ENCODE measurements at places on chromosomes 7 and 10. TPM values are rescaled to one million over a fixed set of nuclear protein-coding genes. Genes with fewer than 3 reads are reported as not detected.
A peak's percentile ranks its signal among the peaks of the same experiment; 100 is the strongest.

Gene APBB1IP
- polyA plus RNA-seq: 24.9 TPM

Gene GPR37
- 0.05 TPM for polyA plus RNA-seq

Gene BET1
- polyA plus RNA-seq: 33.7 TPM

Gene HOXA13
- polyA plus RNA-seq: not detected

Gene TMEM176B
- 88.9 TPM for polyA plus RNA-seq

Gene GHRHR
- not detected for polyA plus RNA-seq

DNA sequence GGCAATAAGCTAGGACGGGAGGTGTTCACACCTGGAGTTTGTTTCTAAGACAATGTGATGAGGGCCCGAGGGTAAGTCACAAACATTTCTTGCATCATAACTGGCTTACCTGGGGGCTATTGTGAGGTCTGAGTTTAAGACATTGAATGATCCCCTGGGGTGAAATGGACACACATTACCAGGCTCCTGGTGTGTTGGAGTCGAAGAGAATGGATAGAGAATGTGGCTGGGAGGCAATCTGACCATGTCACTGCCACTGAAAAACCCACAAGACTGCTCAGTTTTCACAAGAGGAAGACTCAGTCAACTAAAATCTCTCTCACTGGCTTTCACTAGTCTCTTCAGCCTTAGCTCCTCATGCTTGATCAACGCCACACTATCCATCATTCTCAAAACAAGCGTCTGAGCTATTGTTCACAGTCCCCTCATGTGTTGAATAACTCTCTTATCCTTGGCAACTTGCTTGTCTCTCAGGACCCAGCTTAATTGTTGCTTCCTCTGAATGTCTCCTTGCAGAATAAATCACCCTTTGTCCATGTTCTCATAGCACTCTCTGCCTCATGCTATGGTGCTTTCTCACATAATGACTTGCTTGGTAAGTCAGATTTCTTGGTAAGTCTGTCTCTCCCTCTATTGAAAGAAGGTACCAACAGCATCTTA, at the start of gene C10orf120:
Gene C10orf120 (minus strand): TSS at position 51 of the 660 bp plus-strand sequence. CDS start 56 bp downstream, outside the sequence.
- H3K36me3 ChIP-seq: no peaks in the 10 kb centered on the region
- no peaks in the 10 kb centered on the region for H3K27me3 ChIP-seq
- no peaks in the 10 kb centered on the region for H3K4me1 ChIP-seq

- H3K4me1 ChIP-seq: peaks cover 9% of the 10 kb centered on the region
- H3K27me3 ChIP-seq: no peaks in the 10 kb centered on the region
- no peak overlapping the region for H3K4me3 ChIP-seq
- no peak for DNase-seq
- H3K27ac ChIP-seq: no peak overlapping the region
Measured at GRCh38 chr10:89095701-89096391, 105.2 kb downstream of the FAS start.

DNA sequence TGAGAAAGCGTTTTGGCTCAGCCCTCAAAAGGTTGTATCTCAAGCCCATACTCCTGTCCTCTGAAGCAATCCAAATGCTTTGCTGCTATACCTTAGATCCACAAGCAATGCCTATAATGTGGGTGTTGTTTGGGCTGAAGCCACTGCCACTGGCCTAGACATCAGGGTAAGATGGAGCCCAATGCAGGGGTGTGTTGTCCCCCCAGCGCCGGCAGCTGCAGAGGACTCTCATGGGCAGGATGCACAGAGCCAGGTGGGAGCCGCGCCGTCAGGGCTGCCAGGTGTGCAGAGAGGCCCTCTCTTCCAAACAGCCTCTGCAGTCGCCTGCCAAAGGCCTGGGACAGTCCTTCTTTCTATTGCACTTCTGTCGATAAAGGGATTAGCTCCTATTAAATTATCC, 205.2 kb upstream of the SHH start:
- DNase-seq: no peak
- no peak overlapping the region for H3K4me3 ChIP-seq
- H3K36me3 ChIP-seq: no peaks in the 10 kb centered on the region
- no peaks in the 10 kb centered on the region for H3K27me3 ChIP-seq
- no peaks in the 10 kb centered on the region for H3K4me1 ChIP-seq

- peaks cover 8% of the 10 kb centered on the region for H3K27me3 ChIP-seq
- no peaks in the 10 kb centered on the region for H3K36me3 ChIP-seq
- DNase-seq: peak; percentile 64
- H3K4me3 ChIP-seq: no peak overlapping the region
Measured at GRCh38 chr7:158030566-158030965, 557.1 kb downstream of the PTPRN2 start.

DNA sequence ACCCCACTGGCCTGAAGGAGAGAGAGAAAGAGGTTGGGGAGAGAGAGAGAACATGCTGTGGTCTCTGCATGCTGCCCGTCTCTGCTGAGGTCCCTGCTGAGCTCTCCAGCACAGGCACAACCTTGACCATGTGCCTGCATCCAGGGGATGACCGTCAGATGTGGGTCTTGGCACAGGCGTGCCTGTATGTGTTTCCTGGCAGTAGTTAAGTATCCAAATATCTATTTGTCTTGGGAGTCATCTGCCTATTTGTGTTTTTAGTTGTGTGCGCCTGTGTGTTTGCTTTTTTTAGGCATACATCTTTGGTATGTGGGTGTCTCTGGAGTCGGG, 1.9 kb upstream of the UNC5B start:
- no peaks in the 10 kb centered on the region for H3K36me3 ChIP-seq
- peaks cover 25% of the 10 kb centered on the region for H3K4me1 ChIP-seq
- H3K4me3 ChIP-seq: no peak overlapping the region
- no peak overlapping the region for H3K27ac ChIP-seq

GRCh38 chr7:125555916-125556315, 626.3 kb upstream of the POT1 start:
- H3K4me1 ChIP-seq: no peaks in the 10 kb centered on the region
- no peaks in the 10 kb centered on the region for H3K36me3 ChIP-seq
- no peaks in the 10 kb centered on the region for H3K27me3 ChIP-seq
- DNase-seq: peak; percentile 18
- H3K27ac ChIP-seq: no peak overlapping the region
- H3K4me3 ChIP-seq: no peak overlapping the region

DNA sequence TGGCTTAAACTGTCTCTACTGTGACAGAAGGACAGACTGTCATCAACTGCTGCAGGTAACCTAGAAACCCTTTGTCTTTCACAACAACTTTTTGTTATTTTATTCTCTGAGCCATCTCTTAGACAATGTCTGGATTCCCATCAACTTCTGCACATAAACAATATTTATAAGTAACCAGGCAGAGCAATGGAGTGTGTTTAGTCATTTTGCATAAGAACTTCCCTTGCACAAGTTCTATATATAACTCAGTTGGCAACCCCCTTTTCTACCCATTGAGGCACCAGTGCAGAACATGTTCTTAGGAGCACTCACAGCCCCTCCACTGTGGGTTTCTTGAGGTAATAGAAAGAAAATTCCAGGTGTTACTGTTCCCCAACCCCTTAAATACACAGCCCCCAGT, 65.0 kb upstream of the IL6 start:
- H3K27ac ChIP-seq: peak overlapping the region; percentile 79
- H3K27me3 ChIP-seq: no peaks in the 10 kb centered on the region
- peaks cover 31% of the 10 kb centered on the region for H3K4me1 ChIP-seq
- no peak for DNase-seq

DNA sequence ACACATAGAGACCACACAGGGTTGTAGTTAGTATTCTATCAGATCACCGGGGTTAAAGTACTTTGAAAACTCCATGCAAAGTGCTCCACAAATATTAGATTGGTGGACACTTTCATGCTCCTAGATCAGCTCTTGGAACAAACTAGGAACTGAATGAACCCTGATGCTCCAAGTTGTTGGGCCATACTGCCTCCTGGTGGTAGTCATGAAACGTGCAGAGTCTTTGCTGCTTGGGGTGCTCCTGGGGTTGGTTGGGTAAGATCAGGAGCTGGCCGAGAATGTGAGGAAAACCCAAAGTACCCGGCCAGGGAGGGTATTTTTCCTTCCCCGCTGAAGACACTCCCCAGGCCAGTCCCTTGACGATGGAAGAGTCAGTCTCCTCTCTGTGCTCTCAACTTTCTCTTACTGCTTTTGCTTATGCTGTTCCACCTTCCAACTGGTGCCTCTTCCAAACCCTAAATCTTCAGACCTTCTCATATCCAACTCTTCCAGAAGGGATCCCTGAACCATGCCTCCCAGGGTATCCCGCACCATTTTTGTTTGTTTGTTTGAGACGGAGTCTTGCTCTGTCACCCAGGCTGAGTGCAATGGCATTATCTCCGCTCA, 918 bp upstream of the RPEL1 start:
- no peaks in the 10 kb centered on the region for H3K27me3 ChIP-seq
- peak; percentile 78 for DNase-seq
- H3K27ac ChIP-seq: no peak overlapping the region
- no peaks in the 10 kb centered on the region for H3K36me3 ChIP-seq

DNA sequence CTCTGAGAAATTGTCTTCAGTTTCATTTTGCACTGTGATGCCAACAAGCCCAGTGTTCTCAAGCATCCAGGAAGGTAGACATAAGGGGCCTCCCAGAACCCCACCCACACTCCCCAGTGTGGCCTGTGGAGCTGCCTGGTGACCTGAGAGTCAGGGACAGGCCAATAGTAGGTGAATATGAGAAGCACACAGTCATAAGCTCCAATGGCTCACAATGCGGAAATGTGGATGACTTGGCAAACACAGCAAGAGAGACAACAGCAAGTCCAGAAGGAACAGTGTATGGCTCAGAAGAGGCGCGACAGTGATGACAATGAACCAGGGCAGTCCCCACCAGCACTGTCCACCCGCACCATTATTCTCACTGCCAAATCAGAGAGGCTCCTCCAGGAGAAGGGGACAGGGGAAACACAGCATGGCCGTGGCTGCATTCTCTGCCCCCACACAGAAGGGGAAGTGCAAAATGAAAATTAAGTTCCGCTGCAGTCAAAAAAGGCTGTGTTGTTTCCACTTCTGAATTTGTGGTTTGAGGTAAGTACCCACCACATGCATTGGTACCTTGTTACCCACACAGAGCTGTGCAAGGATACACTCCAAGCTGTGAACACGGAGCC, 419.8 kb downstream of the GRID1 start:
- no peak overlapping the region for H3K27ac ChIP-seq
- H3K4me3 ChIP-seq: peak overlapping the region; percentile 51
- no peak for DNase-seq
- H3K27me3 ChIP-seq: no peaks in the 10 kb centered on the region
- H3K4me1 ChIP-seq: no peaks in the 10 kb centered on the region
- no peaks in the 10 kb centered on the region for H3K36me3 ChIP-seq

DNA sequence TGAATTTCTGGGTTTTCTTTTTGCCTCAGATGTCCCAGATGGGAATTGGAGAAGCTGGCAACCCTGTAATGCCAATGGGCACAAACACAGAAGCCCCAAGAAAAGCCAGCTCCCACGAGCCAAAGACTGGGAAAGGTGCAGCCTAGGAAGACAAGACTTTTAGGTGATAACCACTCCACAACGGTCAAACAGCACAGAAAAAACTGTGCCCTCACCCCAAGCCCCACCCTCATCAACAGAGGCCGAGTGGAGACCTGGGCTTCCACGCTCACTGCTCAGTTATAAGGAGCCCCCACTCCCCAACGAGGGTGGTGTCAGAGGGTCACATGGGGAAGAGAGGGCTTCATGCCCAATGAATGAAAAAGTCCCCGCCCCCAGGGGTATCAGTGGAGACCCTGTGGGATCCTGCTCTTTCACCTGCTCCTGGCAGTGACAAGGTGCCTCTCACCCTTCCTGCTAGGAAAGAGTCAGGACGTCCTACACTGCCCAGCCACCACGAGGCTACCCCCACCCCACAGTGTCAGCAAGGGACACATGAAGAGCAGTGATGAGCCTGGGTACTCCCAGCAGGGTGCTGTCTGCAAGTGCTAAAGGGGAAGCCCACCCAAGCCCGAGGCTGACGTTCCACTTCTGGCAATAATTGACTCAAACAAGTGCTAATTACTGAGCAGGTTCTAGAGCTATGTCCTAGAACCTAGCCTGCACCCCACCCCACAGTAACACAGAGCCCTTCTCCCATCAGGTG, 8.3 kb downstream of the TMEM273 start:
- peaks cover 90% of the 10 kb centered on the region for H3K4me1 ChIP-seq
- H3K36me3 ChIP-seq: no peaks in the 10 kb centered on the region
- no peak overlapping the region for H3K4me3 ChIP-seq
- no peak overlapping the region for H3K27ac ChIP-seq

- no peak overlapping the region for H3K4me3 ChIP-seq
- no peaks in the 10 kb centered on the region for H3K36me3 ChIP-seq
- H3K4me1 ChIP-seq: peaks cover 7% of the 10 kb centered on the region
- no peak overlapping the region for H3K27ac ChIP-seq
- no peak for DNase-seq
- no peaks in the 10 kb centered on the region for H3K27me3 ChIP-seq
Measured at GRCh38 chr10:76544789-76545188, 1092.8 kb downstream of the KCNMA1 start.

DNA sequence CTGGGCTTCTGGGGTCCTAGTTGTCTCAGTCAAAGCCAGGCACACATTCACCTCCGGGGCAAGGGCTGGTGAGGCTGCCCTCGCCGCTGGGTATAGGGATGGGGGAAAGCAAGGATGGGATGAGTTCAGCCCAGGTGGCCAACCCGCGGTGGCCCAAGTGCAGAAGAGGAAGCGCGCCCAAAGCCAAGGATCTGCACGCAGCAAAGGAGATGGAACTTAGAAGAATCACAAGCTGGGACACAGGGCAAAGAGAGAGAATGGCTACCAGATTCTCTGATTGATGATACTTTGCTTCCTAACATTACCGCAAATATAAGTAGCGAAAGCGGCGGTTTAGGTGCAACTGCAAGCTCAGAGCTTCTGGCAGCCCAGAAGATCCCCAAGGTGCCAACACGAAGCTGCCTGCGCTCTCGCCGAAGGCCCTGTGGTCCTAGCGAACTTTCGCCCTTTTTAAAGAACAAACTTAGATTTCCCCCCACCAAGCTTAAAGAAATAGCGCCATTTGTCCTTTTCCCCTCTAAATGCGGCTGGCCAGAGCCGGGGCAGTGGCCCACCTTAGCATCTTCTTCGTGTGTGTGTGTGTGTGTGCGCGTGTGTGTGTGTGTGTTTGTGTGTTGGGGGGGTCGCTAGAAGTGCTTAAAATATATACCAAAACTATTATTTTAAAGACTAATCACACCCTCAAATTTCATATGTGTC, 927 bp upstream of the MKX start:
- H3K27me3 ChIP-seq: peaks cover 81% of the 10 kb centered on the region
- peak overlapping the region; percentile 68 for H3K4me3 ChIP-seq
- no peaks in the 10 kb centered on the region for H3K36me3 ChIP-seq
- no peak overlapping the region for H3K27ac ChIP-seq
- H3K4me1 ChIP-seq: peaks cover 34% of the 10 kb centered on the region
- DNase-seq: no peak

- no peak overlapping the region for H3K27ac ChIP-seq
- H3K4me1 ChIP-seq: no peaks in the 10 kb centered on the region
- no peak for DNase-seq
- no peaks in the 10 kb centered on the region for H3K27me3 ChIP-seq
- H3K36me3 ChIP-seq: no peaks in the 10 kb centered on the region
Measured at GRCh38 chr10:13038391-13038790, 36.9 kb upstream of the CCDC3 start.

DNA sequence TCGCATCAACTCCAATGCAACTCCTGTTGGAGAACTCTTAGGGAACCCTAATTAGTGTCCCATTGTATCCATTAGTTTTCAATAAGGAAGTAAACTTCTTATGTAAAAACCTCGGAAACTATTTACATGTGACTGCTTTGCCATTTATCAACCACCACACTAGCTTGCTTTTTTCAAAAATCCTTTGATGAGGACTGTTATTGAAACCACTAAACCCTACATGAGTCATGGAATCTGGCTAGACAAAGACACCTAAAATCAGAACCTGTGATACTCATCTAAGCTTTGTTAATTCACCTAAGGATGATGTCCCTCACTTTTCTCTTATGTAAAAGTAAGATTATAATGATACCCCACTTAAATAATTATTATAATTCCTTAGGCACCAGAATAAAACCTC, 414.1 kb upstream of the ETV1 start:
- no peak overlapping the region for H3K4me3 ChIP-seq
- H3K27ac ChIP-seq: no peak overlapping the region
- H3K36me3 ChIP-seq: no peaks in the 10 kb centered on the region
- no peaks in the 10 kb centered on the region for H3K27me3 ChIP-seq
- no peaks in the 10 kb centered on the region for H3K4me1 ChIP-seq
- no peak for DNase-seq
